Activated CD4-positive, alpha-beta T cell treated with anti-CD3 and anti-CD28 coated beads, Interleukin-2, amount 10 ng/mL, durations not matched to agents 7 days and 5 days (primary cell): ENCODE measurements at places on chromosomes 2 and 18. TPM values are rescaled to one million over a fixed set of nuclear protein-coding genes. Genes with fewer than 3 reads are reported as not detected.

GRCh38 chr18:37764541-37765288, 199.1 kb upstream of the CELF4 start:
- no peak for DNase-seq

DNA sequence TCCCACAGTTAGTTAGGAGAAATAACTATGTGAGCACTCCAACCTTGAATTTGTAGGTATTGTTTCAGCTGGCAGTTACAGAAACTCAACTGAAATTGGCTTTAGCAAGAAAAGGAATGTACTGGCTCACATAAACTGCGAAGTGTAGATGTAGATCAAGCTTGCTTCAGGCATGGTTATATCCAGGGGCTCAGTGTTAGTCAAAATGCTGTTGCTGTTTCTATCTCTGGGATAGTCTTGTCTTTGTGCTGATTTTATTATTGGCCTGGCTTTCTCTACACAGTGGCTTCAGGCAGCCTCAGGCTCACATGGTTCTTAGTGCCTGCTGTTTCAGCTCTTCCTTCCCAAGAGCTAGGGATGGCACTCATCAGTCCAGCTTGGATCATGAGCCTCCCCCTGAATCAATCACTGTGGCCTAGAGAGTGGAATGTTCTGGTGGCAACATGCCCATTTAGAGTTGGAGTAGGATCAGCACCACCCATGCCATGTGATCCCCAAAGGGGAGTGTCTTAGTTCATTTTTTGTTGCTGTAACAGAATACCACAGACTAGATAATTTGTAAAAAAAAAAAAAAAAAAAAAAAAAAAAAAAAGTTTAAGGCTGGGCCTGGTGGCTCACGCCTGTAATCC, 69.1 kb upstream of the FOXI3 start:
- no peak for DNase-seq

DNA sequence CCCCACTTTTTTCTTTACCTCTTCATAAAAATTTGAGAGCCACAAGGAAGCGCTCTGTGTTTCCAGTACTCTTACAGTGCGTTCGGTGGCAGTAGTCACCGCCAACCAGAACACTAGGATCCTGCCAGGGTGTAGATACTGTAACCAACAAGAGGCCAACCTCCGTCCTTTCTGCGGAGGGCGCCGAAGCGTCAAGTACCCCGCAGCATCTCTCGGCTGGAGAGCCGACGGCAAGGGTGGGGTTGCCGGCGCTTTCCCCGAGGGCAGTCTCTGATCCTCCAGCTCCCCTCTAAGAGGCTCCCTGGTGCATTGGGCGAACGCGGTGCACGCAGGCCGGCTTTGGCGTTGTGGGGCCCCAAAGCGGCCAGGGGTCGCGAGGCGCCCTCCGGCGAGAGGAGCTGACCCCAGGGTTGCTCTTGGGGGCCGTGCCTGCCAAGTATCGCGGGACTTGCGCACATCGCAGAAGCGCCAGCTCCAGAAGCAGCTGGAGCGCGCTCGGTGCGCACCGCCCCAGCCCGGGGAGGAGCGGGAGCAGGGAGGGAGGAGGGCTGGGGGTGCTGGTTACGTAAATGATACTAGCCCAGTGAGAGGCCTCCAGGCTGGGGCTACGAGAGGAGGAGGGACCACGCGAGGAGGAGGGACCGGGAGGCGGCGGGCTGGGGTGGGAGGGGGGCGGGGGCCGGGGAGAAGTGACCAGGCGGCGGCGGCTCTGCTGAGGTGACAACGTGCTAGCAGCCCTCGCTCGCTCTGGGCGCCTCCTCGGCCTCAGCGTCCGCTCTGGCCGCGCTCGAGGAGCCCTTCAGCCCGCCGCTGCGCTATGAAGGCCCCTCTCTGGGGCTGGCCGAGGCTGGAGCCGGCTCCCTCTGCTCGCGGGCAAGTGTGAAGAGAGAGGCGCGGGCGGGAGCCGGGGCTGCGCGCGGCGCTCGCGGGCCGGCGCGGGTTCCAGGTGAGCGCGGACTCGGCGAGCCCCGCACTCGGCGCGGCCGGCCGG, at the start of gene GALNT13:
GALNT13 (plus strand) TSS at position 692 of the 991 bp plus-strand sequence.
- DNase-seq, result no peak

DNA sequence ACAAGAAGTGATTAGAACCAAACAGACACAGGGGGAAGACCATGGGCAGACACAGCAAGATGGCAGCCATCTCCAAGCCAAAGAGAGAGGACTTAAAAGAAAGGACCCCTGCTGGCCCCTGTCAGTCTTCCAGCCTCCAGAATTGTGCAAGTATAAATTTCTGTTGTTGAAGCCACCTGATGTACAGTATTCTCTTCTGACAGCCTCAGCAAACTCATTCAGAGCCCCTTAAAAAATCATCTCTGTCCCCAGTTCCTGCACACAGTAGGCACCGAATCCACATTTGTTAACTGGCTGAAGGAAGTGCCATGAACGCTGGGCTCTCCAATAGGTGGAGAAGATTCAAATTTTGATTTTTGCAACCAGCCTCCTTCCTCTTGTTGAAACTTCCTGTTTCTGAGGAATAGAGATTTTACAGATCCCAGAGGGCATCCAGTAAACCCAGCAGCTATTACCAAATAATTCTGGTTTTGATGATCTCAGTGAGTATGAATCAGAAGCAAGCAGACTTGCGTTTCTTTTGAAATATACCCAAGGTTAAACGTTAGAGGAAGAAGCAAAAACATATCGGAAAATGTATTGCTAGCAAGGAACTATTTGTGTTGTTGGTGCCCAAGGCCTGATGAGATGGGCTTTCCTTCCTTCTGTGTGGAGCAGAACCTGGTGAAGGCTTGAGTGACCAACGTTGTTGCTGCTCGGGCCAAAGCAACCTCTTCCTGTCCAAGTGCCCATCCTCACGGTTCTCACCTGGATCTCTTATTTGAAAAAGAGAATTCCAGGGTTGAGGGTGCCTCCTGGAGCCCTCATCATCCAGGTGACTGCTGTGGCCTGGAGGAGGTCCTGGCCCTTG, 47.7 kb upstream of the PLB1 start:
- no peak for DNase-seq

GRCh38 chr18:28045176-28045810, 131.6 kb downstream of the CDH2 start:
- DNase-seq, result no peak

GRCh38 chr2:102837626-102838198, 75.9 kb downstream of the TMEM182 start:
- DNase-seq, result no peak

DNA sequence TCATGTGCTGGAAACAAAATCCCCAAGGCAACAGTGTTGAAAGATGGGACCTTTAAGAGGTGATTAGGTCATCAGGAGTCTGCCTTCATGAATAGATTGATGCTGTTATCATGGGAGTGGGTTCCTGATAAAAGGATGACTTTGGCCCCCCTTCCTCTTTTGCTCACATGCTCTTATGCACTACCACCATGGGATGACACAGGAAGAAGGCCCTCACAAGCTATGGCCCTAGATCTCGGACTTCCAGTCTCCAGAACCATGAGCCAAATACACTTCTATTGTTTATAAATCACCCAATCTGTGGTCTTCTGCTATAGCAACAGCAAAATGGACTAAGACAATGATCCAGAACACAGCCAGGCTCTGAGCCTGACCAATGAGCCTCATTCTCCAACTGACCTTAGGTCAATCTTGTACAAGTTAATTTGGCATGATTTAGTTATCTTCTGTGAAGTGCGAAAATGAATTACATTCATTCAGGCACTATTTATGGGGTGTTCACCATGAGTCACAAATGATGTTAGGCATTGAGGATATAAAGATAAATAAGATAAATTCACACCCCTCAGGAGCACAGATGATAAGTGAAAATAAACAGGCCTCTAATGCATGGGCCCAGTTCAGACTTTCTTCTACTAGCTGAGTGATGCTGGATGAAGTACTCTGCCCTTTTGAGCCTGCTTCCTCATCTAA, 37.7 kb upstream of the NT5C1B start:
- no peak for DNase-seq

The MTCL1 gene
- 1.8 TPM for total RNA-seq

The ZC3H8 gene
- total RNA-seq, result 19.3 TPM

The IL36RN gene
- total RNA-seq, result not detected

The HOXD11 gene
- not detected for total RNA-seq
